Urinary bladder (tissue), 4 donors: ENCODE measurements at places on chromosomes 4 and X. TPM values are rescaled to one million over a fixed set of nuclear protein-coding genes. Genes with fewer than 3 reads are reported as not detected.

GRCh38 chrX:71607488-71607887 lies 10.8 kb downstream of the CXCR3 start:
- DNase-seq = no peak

The PRR27 gene
- not detected for total RNA-seq

DNA sequence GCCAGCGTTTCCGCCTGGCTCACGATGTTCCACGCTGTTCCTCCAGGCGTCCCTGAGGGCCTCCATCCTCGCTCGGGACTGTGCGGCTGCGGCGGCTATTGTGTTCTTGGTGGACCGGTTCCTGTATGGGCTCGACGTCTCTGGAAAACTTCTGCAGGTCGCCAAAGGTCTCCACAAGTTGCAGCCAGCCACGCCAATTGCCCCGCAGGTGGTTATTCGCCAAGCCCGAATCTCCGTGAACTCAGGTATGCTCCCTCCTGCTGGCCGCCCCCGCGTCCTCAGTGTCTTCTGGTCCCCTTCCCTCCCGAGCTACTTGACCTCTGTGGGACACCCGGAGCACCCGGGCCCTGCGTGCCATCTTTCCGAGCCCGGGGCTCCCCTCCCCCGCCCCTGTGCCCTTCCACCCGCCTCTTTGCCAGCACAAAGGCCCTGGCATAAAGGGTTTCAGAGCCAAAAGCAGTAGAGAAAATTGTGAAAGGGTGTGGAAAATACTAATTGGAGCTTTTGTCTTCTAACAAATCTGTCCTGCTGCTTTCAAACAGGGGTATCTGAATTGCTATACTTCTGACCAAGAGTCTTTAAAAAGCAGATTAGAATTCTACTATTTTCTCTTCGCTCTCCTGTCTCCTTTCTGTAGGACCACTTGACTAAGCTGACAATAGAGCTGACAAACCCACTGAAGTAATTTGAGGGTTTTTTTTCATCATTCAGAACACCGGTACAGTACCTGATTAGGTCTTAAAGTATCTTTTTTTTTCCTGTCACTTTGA lies 104.0 kb downstream of the NEUROG2 start:
- no peak for DNase-seq

The BRS3 gene
- total RNA-seq = not detected

- DNase-seq = no peak
Measured at GRCh38 chrX:17323397-17323796, 51.6 kb upstream of the NHS start.

- DNase-seq = no peak
Measured at GRCh38 chr4:147110473-147111367, 165.1 kb upstream of the TTC29 start.

The CD38 gene
- 2.0 TPM for total RNA-seq

- DNase-seq = no peak
Measured at GRCh38 chrX:132716006-132716405, 227.2 kb upstream of the MBNL3 start.

- DNase-seq = no peak
Measured at GRCh38 chr4:187606581-187606980, 389.0 kb upstream of the ZFP42 start.

DNA sequence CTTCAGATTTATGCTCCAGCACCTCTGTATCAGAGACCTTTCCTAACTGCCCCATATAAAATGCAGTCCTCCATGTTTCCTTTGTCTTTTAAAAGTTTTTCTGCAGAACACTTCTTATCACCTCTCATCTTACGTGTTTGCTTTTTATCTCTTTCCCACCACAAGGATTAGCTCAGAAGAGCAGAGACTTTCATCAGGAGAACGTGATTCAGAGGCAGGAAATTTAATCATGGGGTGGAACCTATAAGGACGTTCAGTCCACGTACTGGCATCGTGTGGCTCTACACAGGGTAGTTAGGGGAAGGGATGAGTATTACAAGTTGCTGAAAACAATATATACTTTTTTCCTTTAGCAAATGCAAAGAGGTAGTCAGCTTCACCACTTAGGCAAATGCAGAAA lies 98.7 kb downstream of the SORBS2 start:
- no peak for DNase-seq
